HS-27A (cell line): ENCODE measurements at places on chromosomes 5 and 9.

DNA sequence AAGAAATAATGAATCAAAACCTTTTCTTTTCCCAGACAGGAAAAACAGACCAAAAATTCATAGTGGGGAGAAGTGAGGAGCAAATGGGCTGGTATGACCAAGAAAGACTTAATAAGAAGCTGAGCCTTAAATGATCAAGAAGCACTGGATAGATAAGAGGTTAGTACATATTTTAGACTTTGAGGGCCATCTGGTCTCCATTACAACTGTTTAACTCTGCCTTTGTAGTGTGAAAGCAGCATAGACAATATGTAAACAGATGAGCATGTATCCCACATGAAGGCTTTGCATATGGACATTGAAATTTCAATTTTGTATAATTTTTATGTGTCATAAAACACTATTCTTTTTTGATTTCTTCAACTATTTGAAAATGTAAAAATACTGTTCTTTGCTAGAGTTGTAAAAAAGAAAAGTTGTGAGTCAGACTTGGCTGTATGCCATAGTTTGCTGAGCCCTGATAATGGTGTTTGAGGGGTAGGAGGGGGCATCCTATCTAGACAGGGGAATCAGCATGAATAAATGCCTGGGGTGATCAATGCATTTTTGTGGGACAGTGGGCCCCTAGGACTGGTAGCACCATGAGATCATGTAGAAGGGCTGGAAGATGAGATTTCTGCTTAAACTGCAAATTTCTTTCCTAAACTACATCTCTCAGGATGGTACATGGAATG, 91.8 kb upstream of the GPR151 start:
- DNase-seq, result no peak

- no peak for DNase-seq
Observed at GRCh38 chr9:89634995-89635742, 30.4 kb downstream of the GADD45G start.

- DNase-seq, result no peak
Observed at GRCh38 chr5:77867914-77868313, 91.8 kb upstream of the TBCA start.

- DNase-seq, result no peak
Observed at GRCh38 chr9:136075881-136076678, 19.0 kb downstream of the NACC2 start.

DNA sequence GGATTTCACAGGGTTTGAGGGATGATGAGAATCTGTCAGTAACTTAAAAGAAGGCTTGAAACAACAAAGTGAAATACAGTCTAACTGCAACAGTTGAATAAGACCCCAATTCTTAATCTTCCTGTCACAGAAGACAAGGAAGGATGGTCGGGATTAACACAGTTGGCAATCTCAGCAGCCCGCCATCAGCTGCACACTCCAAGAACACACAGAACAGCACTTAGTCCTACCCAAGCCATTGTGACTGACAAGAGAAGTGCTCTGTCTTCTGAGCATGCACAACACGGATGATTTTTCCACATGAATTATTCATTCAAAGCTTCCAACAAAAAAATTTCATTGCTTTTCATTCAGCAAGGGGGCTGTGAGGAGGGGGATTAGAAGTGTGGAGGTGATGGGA, 576.1 kb downstream of the TLE4 start:
- DNase-seq, result no peak
